Hypothalamus (tissue), 51 donors: ENCODE measurements at places on chromosomes 1 and 21.

DNA sequence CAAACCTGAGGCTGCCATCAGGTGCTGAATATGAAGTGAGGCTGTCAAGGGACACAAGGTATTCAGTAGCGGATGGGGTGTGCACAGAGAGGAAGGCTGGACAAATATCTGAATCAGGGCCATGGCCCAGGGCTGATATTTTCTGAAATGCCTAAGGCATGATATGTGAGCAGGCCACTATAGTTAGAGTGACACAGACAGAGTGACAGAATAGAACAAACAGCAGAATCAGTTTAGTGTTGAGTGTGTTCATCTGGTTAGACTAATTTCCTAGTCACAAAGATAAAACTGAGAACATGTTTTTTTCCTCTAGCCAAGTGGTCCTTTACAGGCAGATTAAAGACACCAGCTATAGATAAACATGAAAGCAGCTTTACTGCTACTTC is 3.9 kb downstream of the OVAAL start:
- no peak for DNase-seq

GRCh38 chr1:35431173-35431599 is 126.0 kb downstream of the KIAA0319L start:
- no peak for DNase-seq

- no peak for DNase-seq
These were observed 36.6 kb downstream of the DOP1B start for GRCh38 chr21:36193200-36193599.

GRCh38 chr1:68347415-68347814 is 102.3 kb downstream of the RPE65 start:
- DNase-seq, result no peak

- no peak for DNase-seq
These were observed 99.3 kb downstream of the TAS1R2 start for GRCh38 chr1:18760156-18760555.

DNA sequence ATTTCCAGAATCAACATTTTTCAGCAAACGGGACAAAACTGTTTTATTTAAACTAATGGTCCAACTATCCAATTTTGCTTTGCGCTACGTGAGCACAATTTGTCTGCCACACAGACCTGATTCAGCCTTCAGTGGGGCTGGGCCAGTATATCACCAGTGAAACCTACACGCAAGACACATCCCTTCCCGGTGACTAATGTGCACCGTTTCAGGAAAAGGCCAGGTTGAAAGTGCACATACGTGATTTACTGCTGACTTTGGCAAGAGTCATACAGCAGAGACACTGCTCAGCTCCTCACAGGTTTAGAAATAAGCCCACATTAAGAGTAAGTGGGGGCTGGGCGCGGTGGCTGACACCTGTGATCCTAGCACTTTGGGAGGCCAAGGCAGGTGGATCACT is 5.1 kb upstream of the TMEM51 start:
- DNase-seq, result no peak

- no peak for DNase-seq
These were observed 19.9 kb downstream of the BEND5 start for GRCh38 chr1:48756683-48757316.

- DNase-seq, result no peak
These were observed 217.7 kb downstream of the CRB1 start for GRCh38 chr1:197485790-197486189.

GRCh38 chr1:234768569-234769283 is 158.7 kb upstream of the IRF2BP2 start:
- DNase-seq, result no peak

GRCh38 chr1:228005511-228006033 is 1.2 kb upstream of the WNT3A start:
- no peak for DNase-seq

DNA sequence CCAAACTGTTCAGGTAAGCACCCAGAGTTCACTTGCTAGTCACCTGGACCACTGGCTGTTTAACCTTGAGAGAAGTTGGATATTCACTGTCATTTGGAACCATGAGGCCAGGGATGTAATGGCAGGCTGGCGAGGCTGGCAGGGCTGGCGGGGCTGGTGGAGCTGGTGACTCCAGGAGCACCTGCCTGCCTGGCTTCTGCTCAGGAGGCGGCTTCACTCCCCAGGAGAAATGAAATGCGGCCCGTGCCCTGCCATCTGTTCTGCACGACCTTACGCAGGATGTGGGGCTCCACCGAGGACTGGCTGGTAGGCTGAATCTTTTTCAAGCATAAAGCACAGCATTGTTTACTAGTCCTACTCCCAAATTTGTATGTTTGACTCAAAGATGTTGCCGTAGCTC is 22.7 kb upstream of the MX1 start:
- DNase-seq, result no peak

GRCh38 chr1:177273141-177273540 is 102.4 kb downstream of the BRINP2 start:
- no peak for DNase-seq

- DNase-seq, result no peak
These were observed 31.1 kb downstream of the TMEM50A start for GRCh38 chr1:25369241-25369640.

DNA sequence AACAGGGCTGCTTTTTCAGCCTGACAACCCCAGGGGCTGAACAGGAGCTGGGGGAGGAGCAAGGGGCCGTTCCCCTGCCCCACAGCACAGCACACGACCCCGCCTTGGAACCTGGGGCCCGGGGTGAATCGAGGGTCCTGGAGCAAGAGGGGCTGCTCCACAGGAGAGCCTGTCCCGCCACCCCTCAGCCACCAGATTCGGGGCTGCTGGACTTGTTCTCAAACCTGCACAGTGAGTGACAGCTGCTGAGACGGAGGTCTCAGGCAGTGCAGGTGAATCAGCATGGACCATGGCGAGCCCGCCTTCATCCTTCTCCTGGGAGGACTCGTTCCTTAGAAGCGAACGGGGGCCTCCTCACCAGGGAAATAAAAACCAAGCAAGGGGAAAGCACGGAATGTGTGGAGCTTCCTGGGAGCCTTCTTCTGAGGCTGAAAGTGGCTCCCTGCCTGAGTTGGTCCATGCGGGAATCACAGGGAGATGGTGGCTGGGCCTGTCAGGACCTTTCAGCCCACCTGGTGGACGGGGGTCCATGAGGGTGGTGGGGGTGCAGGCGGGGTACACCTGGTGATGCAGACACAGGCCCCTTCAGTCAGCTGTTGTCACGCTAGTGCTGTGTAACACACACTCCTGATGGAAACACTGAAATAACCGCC is 125.4 kb downstream of the SIK1 start:
- DNase-seq, result no peak

GRCh38 chr1:40341491-40342380 is 24.6 kb upstream of the COL9A2 start:
- no peak for DNase-seq

DNA sequence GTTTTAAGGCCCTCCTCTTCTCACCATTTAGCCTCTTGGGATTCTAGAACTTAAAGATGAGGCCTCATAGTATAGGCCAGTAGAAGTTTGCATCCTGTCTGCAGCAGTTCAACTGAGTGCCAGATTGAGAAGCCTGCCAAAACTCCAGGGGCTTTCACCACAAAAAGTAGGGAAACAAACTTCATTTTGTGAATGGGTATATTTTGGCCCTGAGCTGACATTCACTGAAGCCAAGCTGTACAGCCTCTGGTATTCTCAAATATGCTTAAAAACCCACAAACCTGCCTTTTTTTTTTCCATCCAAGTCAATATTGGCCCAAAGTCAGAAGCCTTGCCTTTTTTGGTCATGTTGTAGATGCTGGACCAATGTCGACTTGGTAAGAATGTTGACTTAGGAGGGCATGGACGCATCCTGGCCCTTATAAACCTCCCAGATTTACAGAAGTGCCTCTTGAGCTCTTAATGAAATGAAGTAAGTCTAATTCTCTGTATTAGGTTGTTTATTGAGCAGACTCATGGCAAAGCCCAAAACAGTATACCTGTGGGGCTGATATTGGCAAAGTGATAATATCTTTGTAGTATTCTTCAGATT is 337.5 kb downstream of the CHRM3 start:
- DNase-seq, result no peak

DNA sequence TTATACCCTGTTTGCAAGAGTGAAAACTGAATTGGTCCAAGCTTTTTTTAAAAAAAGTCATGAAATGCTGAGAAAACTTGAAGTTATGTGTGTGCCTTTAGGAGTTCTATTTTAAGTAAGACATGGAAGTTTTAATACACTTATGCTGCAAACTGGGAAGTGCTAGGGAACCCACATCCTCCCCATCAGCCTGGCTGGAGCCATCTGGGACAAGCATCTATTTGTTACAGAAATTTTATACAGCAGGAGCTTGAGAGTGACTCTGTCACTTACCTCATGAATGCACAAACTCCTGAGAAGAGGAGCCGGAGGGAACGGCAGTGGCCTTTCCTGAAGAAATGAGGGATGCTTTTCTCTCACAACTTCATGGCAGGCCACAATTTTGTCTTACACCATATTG is 78.2 kb upstream of the SLC44A3 start:
- DNase-seq, result no peak

DNA sequence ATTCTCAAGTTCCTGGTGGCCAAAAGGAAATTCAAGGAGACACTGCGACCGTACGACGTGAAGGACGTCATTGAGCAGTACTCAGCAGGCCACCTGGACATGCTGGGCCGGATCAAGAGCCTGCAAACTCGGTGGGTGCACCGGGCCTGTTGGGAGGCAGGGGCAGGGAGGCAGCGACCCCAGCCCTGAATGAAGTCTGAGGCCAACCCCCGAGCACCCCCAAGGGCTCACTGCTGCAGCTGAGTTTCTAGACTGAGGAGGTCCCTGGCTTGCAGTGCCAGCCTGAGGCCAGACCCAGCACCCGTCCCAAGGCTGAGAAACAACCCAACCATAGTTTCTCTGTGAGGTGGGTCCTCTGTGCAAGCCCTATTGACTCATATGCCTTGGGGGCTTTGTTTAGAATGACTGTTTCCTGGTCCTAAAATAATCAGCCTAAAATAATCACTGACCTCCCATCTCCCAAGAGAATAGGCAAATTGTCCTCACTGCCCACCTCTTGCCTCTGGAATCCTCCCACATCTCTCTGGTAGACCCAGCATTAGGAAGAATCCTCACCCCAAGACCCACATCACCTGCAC is 27.1 kb downstream of the CITED4 start:
- no peak for DNase-seq

DNA sequence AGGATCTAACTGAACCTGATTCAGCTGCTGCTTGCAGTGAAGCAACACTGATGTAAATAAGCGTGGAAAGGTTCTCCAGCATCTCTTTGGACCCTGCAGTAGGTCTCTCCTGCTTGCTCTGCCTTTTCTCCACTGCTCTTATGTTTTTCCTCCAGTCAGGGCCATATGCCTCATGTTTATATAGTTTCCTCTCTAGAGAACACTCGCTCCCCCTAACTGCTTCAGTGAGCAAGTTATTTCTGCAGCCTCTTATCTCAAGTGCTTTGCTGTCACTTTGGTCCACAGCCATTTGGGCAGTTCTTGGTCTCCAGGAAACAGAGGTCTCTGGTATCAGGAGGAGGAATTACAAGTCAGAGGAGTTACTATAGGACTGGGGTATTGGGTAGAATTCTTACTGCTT is 5.3 kb downstream of the PRUNE1 start:
- no peak for DNase-seq

DNA sequence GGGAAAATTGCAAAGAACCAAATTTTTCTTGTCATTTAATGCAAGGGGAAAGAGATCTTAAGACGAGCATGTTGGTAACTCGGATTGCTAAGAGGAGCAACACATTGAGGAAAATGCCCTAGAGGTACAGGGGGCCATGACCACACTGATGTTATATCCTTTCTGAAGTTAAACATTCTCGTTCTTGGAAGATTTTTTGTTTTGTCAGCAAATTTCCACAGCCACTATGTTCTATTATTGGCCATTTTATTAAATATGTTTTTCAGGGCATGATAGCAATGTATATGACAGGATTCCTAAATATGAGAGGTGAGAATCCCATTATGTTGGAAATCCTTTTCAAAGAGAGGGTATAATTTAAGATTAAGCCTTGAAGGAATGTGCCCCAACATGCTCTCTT is 627.2 kb upstream of the PKN2 start:
- no peak for DNase-seq

GRCh38 chr1:241432241-241432640 is 75.2 kb upstream of the RGS7 start:
- DNase-seq, result no peak

DNA sequence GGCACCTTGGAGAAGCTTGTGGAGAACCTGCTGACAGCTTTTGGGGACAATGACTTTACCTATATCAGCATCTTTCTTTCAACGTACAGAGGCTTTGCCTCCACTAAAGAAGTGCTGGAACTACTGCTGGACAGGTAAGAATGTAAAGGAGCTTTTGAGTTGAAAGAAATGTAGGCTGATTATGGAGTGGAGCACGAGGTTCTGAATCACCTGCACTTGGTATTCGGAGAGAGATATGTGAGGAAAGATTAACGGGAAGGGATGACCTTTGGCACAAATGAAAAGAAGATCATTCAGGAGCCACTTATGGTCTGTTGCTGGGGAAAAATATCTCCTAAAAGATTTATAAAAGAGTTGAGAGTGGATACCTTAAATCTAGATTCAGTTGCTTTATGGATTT is 42.7 kb downstream of the RGL1 start:
- no peak for DNase-seq

GRCh38 chr1:159991513-159991912 is 37.5 kb upstream of the SLAMF9 start:
- DNase-seq, result no peak

GRCh38 chr1:167871331-167871730 is 42.6 kb downstream of the ADCY10 start:
- no peak for DNase-seq

GRCh38 chr21:27157097-27157496 is 190.2 kb upstream of the ADAMTS5 start:
- no peak for DNase-seq

DNA sequence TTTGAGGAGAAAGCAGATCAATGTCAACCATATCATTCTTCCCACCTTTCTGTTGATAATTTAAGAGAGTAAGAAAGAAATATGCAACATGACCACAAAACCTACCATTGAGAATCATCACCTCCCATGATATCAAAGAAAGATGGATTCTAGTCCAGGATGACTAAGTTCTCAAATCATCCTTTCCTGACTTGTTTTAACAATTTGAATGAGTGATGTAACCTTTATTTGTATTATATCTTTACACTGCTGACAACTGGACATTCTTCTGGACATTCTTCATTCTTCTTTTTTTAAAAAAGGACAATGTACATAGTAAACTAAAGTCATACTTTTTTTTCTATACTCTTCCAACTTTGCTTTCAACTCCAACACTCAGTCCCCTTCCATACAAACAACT is 9.5 kb downstream of the PSMB4 start:
- DNase-seq, result no peak

GRCh38 chr1:55275941-55276341 is 60.8 kb upstream of the USP24 start:
- DNase-seq, result no peak
